Common myeloid progenitor, CD34-positive (primary cell): ENCODE measurements at places on chromosomes 4 and X.
A peak's percentile ranks its signal among the peaks of the same experiment; 100 is the strongest.

DNA sequence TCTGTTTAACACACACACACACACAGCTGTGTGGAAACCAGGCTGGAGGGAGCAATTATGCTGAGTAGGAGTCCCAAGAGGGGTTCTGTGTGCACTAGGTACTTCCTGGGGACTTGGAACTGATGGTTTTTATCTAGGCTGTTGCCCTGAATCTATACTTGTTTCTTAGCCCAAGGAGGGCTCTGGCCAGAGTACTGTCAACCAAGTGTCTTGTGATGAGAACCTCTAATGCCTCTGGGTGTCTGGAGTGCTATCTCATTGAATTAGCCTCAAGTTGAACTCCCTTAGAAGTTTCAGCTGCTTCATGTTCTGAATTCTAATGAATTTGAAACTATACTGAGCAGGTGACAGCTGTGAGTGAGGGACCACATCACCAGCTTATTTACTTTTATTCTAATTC is 16.6 kb downstream of the ARHGAP24 start:
- H3K27ac ChIP-seq, result no peak overlapping the region
- H3K4me3 ChIP-seq, result no peak overlapping the region
- H3K4me1 ChIP-seq, result no peaks in the 10 kb centered on the region
- H3K27me3 ChIP-seq, result no peaks in the 10 kb centered on the region
- no peak for DNase-seq
- no peaks in the 10 kb centered on the region for H3K36me3 ChIP-seq

DNA sequence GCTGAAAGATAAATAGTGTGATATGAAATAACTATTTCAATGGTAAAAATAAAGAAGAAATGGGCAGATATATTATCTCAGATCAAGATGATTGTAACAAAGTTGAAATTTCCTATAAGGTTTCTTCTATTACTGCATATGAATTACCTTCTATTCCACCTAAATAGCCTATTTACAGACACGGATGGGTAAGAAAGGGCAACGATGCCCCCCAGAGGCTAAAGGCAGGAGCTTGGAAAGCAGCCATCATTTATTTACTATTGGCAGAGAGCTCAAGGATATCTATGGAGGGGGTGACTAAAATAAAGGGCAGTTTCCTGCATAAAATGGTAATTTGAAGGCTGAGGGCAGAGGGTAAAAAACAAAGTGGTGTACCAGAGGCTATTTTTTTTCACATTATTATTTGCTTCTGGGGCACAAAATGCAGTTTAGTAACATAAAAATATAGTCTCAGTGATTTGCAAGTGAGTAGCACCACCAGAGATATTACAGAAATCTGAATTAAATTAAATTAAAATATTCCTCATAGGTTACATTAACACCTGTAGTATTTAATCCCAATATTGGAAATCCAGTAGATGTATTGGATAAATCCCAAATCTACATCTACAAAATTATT is 123.1 kb downstream of the BTC start:
- H3K4me1 ChIP-seq, result peaks cover 5% of the 10 kb centered on the region
- H3K27ac ChIP-seq, result no peak overlapping the region
- H3K27me3 ChIP-seq, result no peaks in the 10 kb centered on the region
- peak; percentile 75 for DNase-seq
- no peak overlapping the region for H3K4me3 ChIP-seq
- no peaks in the 10 kb centered on the region for H3K36me3 ChIP-seq

GRCh38 chrX:3589474-3589873 is 124.0 kb downstream of the PRKX start:
- no peaks in the 10 kb centered on the region for H3K36me3 ChIP-seq
- no peak overlapping the region for H3K27ac ChIP-seq
- H3K27me3 ChIP-seq, result peaks cover 2% of the 10 kb centered on the region
- H3K4me3 ChIP-seq, result no peak overlapping the region
- peak; percentile 37 for DNase-seq

GRCh38 chr4:85492336-85492735 is 17.4 kb downstream of the ARHGAP24 start:
- no peaks in the 10 kb centered on the region for H3K36me3 ChIP-seq
- no peak overlapping the region for H3K4me3 ChIP-seq
- DNase-seq, result no peak

DNA sequence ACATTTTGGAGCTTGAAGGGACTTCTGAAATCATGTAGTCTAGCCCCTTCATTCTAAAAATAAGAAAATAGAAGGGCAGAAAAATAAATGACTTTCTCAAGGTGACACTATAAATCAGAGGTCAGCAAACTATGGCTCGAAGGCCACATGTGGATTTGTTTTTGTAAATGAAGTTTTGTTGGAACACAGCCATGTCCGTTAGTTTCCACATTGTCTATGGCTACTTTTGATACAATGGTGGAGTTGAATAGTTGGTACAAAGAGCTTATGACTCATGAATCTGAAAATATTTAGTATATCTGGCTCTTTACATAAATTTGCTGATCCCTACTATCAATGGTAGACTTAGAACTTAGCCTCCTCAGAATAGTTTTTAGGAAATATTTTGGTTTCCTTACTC is 302.4 kb upstream of the PRPS2 start:
- no peaks in the 10 kb centered on the region for H3K4me1 ChIP-seq
- no peaks in the 10 kb centered on the region for H3K27me3 ChIP-seq

DNA sequence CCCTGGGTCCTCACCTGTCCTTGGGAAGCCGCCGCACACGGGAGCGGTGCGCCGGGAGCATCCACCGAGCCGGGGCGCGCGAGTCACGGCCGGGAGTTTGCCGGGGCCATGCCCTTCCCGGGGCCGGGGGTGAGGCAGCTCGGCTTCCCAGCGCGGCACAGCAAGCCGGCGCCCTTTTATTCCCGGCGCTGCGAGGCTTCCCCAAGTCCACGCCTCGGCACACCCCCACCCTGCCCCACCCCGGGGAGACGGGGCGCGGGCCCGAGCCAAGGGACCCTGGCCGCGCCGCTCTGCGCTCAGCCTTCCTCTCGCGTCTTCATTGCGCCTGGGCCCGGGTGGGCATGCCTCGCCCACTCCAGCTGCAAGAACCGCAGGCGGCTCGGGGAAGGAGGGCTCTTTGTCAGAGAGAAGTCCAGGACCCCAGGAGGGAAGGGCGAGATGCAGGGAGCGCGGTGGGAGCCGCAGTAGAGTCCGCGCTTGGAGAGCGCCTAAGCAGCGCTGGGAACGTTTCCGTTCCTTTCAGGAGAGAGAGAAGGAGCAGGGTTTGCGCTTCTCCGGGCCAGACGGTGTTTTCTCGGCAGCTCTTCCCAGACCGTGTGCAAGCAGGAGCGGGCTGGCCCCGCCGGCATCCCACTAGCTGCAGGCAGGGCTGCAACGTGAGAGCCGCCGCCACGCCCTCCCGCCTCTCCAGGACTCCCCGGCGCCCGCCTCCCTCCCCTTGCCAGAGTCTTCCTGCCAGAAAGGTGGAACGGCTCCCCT is at the start of gene MXRA5:
Gene MXRA5, minus strand, starts transcription at position 152 of the 759 bp plus-strand sequence. CDS start 2,819 bp downstream, outside the sequence.
- DNase-seq, result no peak
- no peaks in the 10 kb centered on the region for H3K4me1 ChIP-seq
- no peaks in the 10 kb centered on the region for H3K36me3 ChIP-seq
- no peak within 1 kb of the TSS for H3K27ac ChIP-seq
- no peak within 1 kb of the TSS for H3K4me3 ChIP-seq

GRCh38 chr4:177964061-177964460 is 521.8 kb upstream of the AGA start:
- H3K4me3 ChIP-seq, result no peak overlapping the region
- no peak overlapping the region for H3K27ac ChIP-seq
- no peak for DNase-seq
- H3K27me3 ChIP-seq, result no peaks in the 10 kb centered on the region
- H3K4me1 ChIP-seq, result no peaks in the 10 kb centered on the region

DNA sequence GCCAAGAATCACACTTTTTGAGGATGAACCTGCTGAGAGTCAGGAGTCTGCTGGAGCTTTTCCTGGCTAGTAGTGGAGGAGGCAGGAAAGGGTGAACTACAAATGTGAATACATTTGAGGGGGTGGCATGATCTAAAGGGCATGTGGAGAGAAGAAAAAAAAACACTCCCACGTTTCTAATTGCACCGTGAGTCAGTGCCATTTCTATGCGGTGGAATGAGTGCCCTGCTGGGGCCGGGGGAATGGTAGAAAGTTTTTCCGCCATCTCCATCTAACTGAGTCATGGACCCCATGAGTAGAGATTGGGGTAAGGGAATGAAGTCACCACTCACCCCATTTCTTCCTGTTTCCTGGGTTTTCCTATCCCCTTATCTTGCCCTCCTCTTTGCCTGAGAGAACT is 19.8 kb downstream of the BEX3 start:
- H3K27me3 ChIP-seq, result no peaks in the 10 kb centered on the region
- H3K36me3 ChIP-seq, result no peaks in the 10 kb centered on the region
- no peaks in the 10 kb centered on the region for H3K4me1 ChIP-seq
- H3K4me3 ChIP-seq, result no peak overlapping the region
- no peak overlapping the region for H3K27ac ChIP-seq
- no peak for DNase-seq

- no peak overlapping the region for H3K4me3 ChIP-seq
- no peaks in the 10 kb centered on the region for H3K4me1 ChIP-seq
- H3K27ac ChIP-seq, result no peak overlapping the region
- no peak for DNase-seq
Observed at GRCh38 chr4:43993196-43993902, 455.3 kb downstream of the KCTD8 start.

GRCh38 chr4:77263247-77263646 is 106.2 kb downstream of the CCNG2 start:
- DNase-seq, result no peak
- H3K27me3 ChIP-seq, result no peaks in the 10 kb centered on the region
- no peaks in the 10 kb centered on the region for H3K4me1 ChIP-seq
- no peak overlapping the region for H3K4me3 ChIP-seq
- no peaks in the 10 kb centered on the region for H3K36me3 ChIP-seq

GRCh38 chr4:151043803-151044515 is 28.9 kb upstream of the LRBA start:
- no peak overlapping the region for H3K27ac ChIP-seq
- H3K36me3 ChIP-seq, result no peaks in the 10 kb centered on the region
- H3K4me1 ChIP-seq, result no peaks in the 10 kb centered on the region
- no peak overlapping the region for H3K4me3 ChIP-seq
- DNase-seq, result no peak

DNA sequence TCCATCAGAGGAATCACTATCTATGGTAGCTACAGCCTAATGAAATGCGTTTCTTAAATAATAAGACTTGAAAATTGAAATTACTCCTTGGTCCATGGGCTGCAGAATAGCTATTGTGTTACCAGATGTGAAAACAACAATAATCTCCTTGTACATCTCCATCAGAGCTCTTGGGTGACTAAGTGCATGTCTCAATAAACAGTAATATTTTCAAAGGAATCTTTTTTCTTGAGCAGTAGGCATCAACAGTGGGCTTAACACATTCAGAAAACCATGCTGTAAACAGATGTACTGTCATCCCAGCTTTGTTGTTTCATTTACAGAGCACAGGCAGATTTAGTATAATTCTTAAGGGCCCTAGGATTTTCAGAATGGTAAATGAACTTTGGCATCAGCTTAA is 67.3 kb downstream of the GLUD2 start:
- no peaks in the 10 kb centered on the region for H3K4me1 ChIP-seq
- H3K27me3 ChIP-seq, result no peaks in the 10 kb centered on the region
- no peaks in the 10 kb centered on the region for H3K36me3 ChIP-seq
- no peak overlapping the region for H3K27ac ChIP-seq
- no peak for DNase-seq

- H3K4me3 ChIP-seq, result no peak overlapping the region
- H3K27ac ChIP-seq, result no peak overlapping the region
- H3K4me1 ChIP-seq, result no peaks in the 10 kb centered on the region
- DNase-seq, result no peak
Observed at GRCh38 chr4:187209921-187210613, 486.4 kb upstream of the FAT1 start.

DNA sequence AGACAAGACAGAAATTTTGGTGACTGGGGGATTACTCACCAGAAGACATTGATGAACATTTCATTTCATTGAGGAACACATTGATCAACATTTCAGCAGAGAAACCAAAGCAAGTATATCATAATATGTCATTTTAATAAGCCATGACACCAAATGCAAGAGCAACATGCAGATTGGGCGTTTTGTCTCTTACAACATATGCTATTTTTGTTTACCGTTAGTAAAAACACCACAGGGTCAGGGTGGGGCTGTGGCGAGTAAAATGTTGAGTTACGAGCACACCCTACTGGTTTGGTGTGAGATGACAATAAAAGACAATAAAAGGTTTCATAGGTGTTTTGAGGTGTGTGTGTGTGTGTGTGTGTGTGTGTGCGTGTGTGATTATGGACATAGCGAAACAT is 294.5 kb downstream of the PDGFC start:
- no peak overlapping the region for H3K27ac ChIP-seq
- DNase-seq, result peak; percentile 47
- H3K4me3 ChIP-seq, result no peak overlapping the region

DNA sequence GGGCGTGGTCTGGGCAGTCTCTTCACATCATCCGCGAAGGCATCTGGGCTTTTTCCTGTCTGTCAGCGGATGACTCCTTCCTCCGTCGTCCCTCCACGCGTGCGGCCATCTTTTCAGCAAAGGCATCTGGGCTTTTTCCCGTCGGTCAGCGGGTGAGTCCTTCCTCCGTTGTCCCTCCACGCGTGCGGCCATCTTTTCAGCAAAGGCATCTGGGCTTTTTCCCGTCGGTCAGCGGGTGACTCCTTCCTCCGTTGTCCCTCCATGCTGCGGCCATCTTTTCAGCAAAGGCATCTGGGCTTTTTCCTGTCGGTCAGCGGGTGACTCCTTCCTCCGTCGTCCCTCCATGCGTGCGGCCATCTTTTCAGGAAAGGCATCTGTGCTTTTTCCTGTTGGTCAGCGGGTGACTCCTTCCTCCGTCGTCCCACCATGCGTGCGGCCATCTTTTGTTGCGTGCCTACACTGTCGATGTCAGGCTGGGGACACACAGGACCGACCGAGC is 12.3 kb upstream of the TMEM271 start:
- DNase-seq, result no peak
- no peak overlapping the region for H3K4me3 ChIP-seq
- H3K4me1 ChIP-seq, result no peaks in the 10 kb centered on the region
- H3K27me3 ChIP-seq, result peaks cover 2% of the 10 kb centered on the region

DNA sequence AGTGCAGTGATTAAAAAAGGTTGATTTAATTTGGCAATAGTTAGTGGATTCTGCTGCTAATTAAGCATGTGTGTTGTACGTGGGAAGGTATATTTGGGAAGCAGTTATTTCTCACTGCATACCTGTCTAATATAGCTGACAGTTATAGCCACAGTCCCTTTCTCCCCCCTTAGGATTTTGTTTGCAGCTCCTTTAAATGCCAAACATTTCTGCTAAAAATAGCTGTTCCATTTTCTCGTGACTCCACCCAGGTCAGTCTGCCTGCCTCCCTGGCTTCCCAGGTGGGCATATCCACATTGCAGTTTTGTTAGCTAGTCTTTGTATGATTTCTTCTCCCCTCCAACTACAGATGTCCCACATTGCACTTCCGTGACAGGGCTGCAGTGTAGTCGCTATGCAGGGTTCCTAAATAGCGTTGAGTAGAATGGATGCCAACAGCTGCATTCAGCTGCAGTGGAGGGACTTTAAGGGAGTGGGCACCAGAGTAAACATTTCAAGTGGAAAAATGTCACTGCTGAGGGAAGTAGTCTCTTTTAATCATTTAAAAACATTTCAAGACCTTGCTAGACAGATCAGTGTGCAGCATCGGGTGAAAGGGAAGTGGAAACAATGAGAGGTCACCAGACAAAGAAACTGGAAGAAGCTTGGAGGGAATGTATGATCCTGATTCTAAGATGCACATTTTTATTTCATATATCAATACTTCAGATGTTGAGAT is 326.3 kb downstream of the RAPGEF2 start:
- no peaks in the 10 kb centered on the region for H3K4me1 ChIP-seq
- no peak for DNase-seq
- no peaks in the 10 kb centered on the region for H3K36me3 ChIP-seq
- no peak overlapping the region for H3K27ac ChIP-seq
- H3K4me3 ChIP-seq, result no peak overlapping the region

GRCh38 chrX:1870421-1870820 is 255.6 kb downstream of the ASMT start:
- DNase-seq, result peak; percentile 30
- H3K27me3 ChIP-seq, result no peaks in the 10 kb centered on the region
- H3K36me3 ChIP-seq, result no peaks in the 10 kb centered on the region
- no peak overlapping the region for H3K27ac ChIP-seq
